Epithelial cell of proximal tubule (primary cell): ENCODE measurements at places on chromosomes 1 and 21.
A peak's percentile ranks its signal among the peaks of the same experiment; 100 is the strongest.

- no peak for DNase-seq
Measured at GRCh38 chr21:37871121-37871862, 45.0 kb downstream of the KCNJ6 start.

DNA sequence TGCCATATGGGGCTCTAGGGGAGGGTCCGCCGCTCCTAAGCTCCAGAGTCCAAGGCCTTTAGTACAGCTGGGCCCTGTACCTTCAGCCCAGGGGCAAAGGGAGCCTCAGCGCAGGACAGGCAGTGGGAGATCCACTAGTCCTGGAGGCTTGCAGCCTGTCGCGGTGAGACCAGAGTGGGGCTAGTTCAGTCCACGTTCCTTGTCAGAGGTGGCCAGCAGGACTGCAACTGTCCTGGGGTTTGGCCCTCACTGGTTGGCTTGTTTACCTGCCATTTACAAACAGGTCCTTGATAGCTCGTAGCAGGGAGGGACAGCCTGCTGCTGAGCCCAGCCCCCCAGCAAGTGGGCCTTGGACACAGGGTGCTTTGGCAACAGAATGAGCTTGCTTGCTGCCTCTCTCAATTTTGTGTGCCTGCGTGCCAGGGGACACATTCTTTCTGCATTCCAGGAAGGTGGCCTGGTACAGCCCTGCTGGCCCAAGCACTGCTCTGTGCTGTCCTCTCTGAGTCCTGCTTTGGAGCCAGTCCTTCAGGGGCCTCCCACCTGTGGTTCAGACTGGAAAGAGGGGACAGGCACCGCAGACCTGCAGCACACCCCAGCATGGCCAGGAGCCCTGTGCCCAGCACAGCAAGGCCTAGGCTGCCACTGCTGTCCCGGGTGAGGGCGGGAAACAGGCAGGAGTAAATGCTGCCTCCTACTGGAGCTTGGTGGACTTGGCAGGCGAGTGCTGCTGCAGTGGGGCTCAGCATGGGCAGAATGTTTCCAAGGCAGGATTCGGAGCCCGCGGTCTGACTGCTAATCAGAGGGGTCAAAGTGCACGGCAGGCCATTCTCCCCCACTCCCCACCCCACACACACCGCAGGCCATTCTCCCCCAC lies 15.2 kb downstream of the H6PD start:
- no peak for DNase-seq

- no peak for DNase-seq
Measured at GRCh38 chr1:10555635-10556429, 81.1 kb downstream of the PEX14 start.

DNA sequence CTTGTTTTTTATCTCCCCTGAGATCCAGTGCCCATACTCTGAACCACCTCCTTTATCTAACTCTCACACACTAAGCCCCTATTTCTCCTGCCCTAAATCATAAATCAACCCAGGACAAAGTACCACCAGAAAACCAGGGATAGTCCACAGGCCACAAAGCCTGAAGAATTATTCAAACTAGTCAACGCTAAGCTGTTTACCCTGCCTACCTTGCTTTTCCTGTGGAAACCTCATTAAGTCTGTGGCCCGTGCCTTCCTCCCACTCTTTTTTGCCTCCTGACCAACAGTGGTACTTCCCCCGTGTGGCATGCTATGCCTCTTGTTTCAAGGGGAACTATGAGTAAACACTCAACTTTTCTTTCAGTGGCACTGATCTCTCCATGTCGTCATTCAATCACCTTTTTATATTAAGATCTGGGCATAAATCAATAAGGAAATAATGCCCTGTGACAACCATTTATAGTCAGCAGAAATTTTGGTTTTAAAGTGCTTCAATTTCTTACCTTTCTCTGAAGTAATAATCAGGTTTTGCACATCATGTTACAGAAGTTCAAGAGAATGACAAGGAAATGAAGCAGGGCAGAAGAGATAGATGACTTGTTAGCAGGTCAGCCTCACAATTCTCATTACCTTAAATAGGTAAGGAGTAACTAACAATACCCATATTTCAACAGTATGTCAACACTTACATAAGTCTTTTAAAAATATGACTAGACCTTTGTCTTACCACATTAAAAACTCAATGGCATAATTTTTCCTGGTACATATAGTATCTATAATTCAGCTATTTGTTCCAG lies 32.1 kb downstream of the EYA3 start:
- peak; percentile 50 for DNase-seq

GRCh38 chr1:247415423-247416361 lies at the start of gene NLRP3:
NLRP3 (plus strand) TSS chr1:247416173; CDS start chr1:247418801, 2,628 bp downstream.
- peak; percentile 16 for DNase-seq

- no peak for DNase-seq
Measured at GRCh38 chr1:54347955-54348699, 58.1 kb downstream of the SSBP3 start.

- DNase-seq, result no peak
Measured at GRCh38 chr1:182050481-182051448, 10.7 kb downstream of the ZNF648 start.

GRCh38 chr1:201509601-201510374 lies 2.9 kb upstream of the CSRP1 start:
- DNase-seq, result no peak
